ENCODE measurements at places on chromosomes 1 and 21.

DNA sequence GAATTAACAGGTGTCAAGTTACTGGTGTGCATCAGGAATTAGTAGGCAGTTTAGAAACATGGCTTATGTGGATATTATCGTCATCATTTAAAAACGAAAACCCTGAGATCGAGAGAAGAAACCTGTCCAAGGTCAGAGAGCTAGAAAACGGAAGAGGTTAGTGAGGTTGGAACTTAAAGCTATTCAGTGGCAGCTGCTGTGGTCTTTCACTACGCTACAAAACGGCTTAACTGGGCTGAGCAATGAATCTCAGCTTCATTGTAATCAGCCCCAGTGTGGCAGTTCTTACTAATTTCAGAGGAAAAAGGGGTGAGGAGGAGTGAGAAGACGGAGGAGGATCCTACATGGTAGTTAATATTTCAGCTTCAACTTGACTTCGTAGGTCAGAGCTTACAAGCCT lies 77.9 kb downstream of the DAB1 start:
- no peak for DNase-seq

DNA sequence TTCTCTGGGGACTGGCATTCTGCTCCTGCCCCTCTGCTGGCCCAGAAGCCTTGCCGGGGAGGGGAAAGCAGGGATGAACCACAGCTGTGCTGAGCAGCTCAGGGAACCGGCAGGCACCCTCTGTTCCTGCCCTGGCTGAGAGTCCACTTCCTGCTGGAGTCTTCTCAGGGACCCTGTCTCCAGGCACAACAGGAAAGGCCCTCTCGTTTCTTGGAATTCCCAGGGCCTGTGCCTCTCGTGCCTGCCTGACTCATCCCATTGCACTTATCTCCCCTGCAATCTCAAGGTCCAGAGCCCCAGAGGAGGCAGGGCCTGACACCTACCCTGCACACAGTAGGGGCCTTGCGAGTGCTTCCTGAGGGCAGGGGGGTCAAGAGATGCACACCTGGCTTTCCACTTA lies 1.1 kb upstream of the EDN2 start:
- no peak for DNase-seq

- DNase-seq, result peak; percentile 36
Observed at GRCh38 chr1:67532452-67533216, 102.4 kb upstream of the SERBP1 start.

DNA sequence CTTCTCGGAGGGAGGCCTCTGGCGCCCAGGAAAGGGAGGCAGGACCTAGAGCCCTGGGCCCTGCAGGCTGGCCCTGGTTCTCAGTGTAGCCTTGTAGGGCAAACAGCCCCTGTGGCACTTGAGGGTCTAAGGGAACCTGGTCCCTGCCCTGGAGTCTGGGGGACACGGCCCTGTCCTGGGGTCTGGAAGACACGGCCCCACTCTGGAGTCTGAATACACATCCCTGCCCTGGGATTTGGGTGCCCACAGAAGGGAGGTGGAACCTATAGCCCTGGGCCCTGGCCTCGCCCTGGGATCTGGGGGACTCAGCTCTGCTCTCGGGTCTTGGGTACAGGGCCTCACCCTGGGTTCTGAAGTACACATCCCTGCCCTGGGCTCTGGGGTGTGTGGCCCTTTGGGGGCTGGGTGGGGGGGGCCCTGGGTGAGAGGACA lies 97.9 kb downstream of the OBSCN start:
- DNase-seq, result no peak

DNA sequence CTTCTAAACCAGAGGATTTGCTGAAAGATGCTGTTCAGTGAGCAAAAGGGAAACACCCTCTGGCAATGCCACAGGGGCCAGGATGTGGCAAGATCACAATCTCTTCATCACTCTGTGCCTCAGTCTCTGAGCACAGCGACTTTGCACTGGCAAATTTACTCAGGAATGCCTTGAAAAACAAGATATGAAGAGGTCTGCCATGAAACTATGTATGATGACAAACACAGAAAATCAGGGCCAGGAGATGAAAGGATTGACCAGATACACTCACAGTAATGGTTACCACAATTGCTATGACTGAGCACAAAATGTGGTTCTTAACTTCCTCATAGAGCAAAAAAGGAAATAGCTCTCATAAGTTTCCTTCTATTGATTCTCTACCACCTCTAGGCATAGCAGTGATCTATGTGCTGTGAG lies 5.8 kb downstream of the TTC13 start:
- no peak for DNase-seq

DNA sequence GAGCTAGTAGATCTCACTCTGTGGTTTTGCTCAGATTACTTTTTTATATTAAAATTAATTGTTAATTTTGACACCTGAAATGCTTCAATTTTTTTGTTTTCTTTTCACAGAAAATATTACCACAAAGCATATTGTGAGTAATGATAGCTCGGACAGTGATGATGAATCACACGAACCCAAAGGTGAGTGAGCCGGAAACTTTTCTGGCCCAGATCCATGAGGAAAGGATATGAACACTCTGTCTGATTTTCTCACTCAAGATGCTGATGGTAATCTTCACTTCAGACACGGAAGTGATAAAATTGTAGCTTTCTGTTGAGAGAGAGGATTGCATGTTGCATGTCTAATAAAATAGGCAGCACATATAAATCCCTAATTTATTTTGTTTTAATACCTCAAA lies 121.8 kb downstream of the PLA2G4A start:
- no peak for DNase-seq

- DNase-seq, result no peak
Observed at GRCh38 chr1:6822530-6823359, 37.5 kb downstream of the CAMTA1 start.

GRCh38 chr1:76944942-76945341 lies 77.7 kb downstream of the ST6GALNAC5 start:
- no peak for DNase-seq

DNA sequence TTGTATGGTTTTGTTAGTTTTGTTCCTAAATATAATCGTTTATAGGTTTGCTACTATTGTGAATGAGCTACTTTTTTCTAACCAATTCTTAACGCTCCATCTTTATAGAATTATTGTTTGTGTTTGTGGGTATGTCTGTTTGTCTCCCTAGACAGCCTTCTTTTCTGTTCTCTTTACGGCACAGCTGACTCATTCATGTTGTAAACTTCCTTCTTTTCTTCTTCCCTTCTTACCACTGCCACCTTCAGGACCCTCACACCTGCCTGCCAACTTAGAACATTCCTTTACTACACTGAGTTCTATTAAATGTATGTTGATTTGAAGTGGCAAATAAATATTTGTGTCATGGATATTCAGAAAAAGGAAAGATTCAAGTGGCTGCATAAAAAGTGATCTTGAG lies 29.1 kb downstream of the AK5 start:
- no peak for DNase-seq

GRCh38 chr1:180234369-180235076 lies 4.5 kb downstream of the LHX4 start:
- peak; percentile 84 for DNase-seq

GRCh38 chr21:28104346-28104745 lies 888.3 kb downstream of the LTN1 start:
- DNase-seq, result no peak

GRCh38 chr1:213231795-213232231 lies 180.8 kb downstream of the RPS6KC1 start:
- DNase-seq, result peak; percentile 71

GRCh38 chr21:28974531-28975227 lies 18.0 kb downstream of the LTN1 start:
- no peak for DNase-seq

GRCh38 chr21:40282912-40283886 lies 416.0 kb downstream of the PCP4 start:
- no peak for DNase-seq

- no peak for DNase-seq
Observed at GRCh38 chr1:97901017-97901658, 19.7 kb downstream of the DPYD start.

DNA sequence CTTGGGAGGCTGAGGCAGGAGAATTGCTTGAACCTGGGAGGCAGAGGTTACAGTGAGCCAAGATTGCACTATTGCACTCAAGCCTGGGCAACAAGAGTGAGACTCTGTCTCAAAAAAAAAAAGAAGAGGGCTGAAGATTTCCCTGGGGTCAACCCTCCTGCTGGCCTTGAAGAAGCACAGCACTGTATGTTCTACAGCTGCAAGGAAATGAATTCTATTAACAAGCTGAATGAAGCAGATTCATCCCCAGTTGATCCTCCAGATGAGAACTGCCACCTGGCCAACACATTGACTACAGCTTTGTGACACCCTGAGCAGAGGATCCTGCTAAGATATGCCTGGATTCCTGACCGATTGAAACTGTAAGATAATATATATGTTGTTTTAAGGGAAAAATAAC lies 129.5 kb downstream of the ADSS2 start:
- DNase-seq, result no peak

DNA sequence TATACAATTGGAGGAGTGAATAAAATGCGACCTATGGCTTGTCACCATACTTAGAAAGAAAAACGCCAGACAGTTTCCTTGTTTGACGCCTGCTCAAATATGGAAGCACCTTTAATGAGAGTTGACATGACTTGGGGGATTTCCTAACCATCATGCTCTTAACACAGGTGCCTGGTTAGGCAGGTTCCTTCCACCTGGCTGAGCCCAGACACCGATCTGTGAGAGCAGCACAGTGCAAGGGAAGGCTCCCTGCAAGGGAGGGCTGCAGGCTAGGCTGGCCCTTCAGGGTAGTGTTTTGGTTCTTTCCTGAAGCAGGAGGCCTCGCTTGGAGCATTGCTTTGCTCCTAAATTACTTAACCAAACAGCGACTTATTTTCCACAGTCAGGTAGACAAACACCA lies 24.6 kb upstream of the KLHDC8A start:
- DNase-seq, result no peak

DNA sequence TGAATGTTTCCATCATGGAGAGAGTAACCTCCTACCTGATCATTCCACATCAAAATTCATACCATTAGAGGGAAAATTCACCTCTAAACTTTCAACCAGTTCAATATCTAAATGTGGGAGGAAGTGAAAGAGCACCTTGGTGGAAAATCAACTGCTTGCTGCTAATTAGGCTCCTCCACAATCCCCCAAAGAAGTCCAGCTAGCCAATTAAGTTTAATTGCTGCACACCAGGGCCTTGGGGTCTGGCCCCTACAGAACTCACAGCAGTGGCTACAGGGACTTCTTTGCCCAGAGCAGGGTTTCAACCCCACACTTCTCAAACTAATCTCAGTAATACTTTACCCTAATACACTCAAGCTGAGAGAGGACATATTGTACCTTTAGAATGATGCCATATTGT lies 62.1 kb downstream of the RGS21 start:
- no peak for DNase-seq

- no peak for DNase-seq
Observed at GRCh38 chr1:193185211-193185610, 1.2 kb downstream of the B3GALT2 start.

GRCh38 chr1:113674591-113674990 lies 84.7 kb downstream of the PHTF1 start:
- DNase-seq, result no peak

GRCh38 chr21:39456665-39457064 lies 4.9 kb downstream of the SH3BGR start:
- no peak for DNase-seq

- no peak for DNase-seq
Observed at GRCh38 chr1:41364442-41365319, 3.4 kb downstream of the FOXO6 start.

DNA sequence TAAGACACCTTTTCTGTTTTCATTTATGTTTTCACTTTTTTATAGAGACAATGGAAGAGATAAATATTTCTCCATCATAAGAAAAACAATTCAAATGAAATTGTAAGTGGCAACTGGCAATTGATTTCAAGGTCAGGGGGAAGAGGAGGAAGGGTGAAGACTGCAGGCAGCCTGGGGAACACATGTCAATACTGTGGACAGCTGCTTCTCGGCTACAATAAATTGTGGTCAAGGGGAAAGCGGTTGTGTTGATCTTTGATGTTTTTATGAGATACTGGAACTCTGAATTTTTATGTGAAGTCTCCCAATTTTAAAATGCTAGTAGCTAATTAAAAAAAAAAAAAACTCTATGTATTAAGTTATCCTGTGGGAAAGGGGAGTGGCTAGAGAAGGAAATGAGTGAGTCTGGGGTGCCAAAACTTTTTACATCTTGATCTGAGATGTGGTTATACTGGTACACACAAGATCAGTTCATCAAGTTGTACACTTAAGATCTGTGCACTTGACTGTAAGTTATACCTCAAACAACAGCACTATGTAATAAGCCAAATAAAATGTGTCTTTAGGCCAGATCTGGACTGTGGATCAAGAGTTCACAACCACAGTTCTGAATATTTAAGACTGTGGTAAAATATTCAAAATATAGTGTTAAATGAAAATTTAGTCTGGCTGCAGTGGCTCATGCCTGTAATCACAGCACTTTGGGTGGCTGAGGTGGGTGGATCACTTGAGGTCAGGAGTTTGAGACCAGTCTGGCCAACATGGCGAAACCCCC lies 18.0 kb downstream of the SSX2IP start:
- DNase-seq, result no peak

DNA sequence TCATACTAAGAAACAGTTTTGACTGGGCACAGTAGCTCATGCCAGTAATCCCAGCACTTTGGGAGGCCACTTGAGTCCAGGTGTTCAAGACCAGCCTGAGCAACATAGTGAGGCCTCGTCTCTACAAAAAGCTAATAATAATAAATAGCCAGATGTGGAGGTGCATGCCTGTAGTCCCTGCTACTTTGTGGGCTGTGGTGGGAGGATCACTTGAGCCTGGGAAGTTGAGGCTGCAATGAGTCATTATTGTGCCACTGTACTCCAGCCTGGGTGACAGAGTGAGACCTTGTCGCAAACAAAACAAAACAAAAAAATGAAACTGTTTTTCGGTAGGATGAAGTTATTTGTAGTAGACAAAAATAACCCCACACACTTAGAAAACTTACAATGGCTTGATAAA lies 19.0 kb upstream of the OLFM3 start:
- no peak for DNase-seq

Data from H1 (cell line).